ENCODE measurements at places on chromosomes 16 and 17.

- no peak for DNase-seq
Observed at GRCh38 chr17:76635039-76635438, 8.5 kb downstream of the ST6GALNAC1 start.

GRCh38 chr17:7136266-7136877 is 21.8 kb upstream of the ASGR2 start:
- peak; percentile 68 for DNase-seq

DNA sequence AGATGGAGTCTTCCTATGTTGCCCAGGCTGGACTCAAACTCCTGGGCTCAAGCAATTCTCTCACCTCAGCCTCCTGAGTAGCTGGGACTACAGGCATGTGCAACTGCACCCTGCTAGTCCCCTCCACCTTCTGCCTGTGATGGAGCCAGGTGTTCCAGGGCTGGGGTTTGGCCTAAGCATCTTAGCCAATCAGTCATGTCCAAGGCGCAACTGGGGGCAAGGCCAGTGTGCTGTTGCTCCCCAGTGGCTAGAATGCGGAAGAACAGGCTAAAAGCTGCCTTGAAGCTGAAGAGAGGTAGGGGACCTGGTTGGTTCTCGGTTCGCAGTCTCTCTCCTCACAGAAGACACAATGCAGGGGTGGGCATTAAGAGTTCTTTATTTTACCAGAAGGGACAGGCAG is 18.6 kb downstream of the FLOT2 start:
- DNase-seq = no peak

DNA sequence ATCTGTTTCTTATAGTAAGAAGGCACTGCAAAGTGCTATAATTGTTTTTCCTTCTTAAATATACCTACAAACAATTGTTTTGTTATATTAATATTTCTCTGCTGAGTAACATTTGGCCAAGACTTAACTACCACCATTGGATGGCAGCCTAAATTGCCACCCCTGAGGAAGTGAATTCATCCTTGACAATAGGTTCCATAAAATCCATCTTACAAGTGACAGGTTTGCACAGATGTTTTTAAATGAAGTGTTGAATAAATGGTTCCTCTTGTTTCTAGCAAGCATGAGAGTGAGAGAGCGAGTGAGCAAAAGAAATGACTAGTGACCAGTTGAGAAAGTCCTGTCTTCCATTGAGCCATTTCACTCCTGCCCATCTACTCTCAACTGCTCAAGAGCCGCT is 8.3 kb upstream of the MPHOSPH6 start:
- no peak for DNase-seq

- DNase-seq = no peak
Observed at GRCh38 chr17:19248151-19248927, 11.2 kb downstream of the EPN2 start.

- peak; percentile 44 for DNase-seq
Observed at GRCh38 chr16:11743308-11744074, 834 bp upstream of the TXNDC11 start.

DNA sequence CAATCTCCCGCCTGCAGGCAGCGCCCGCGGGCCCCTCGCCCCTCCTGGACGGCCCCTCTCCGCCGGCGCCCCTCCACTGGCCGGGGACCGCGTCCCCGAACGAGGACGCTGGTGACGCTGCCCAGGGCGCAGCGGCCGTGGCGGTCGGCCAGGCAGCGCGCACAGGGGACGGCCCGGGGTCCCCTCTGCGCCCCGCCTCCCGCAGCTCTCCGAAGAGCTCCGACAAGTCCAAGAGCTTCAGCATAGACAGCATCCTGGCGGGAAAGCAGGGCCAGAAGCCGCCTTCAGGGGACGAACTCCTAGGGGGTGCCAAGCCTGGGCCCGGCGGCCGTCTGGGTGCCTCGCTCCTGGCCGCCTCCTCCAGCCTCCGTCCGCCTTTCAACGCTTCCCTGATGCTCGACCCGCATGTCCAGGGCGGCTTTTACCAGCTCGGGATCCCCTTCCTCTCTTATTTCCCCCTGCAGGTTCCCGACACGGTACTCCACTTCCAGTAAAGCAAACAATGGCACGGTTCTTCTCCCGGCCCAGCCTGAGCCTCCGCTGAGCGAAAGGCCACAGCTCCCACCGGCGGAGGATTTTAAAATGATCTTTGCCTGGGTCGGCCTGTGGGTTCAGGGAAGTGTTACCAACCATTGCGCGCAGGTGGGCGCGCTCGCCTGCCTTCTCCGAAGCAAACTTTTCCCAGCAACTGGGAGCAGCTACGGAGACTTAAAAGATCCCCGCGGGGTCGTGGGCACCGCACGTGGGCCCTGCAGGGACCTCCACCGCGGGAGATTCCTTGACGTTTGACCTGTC is 1.1 kb downstream of the FOXL1 start:
- DNase-seq = no peak

GRCh38 chr16:46895399-46896313 is 11.5 kb downstream of the GPT2 start:
- no peak for DNase-seq

GRCh38 chr16:49699841-49700175 is 156.1 kb downstream of the ZNF423 start:
- DNase-seq = no peak

GRCh38 chr17:27153005-27153404 is 140.9 kb upstream of the WSB1 start:
- no peak for DNase-seq

DNA sequence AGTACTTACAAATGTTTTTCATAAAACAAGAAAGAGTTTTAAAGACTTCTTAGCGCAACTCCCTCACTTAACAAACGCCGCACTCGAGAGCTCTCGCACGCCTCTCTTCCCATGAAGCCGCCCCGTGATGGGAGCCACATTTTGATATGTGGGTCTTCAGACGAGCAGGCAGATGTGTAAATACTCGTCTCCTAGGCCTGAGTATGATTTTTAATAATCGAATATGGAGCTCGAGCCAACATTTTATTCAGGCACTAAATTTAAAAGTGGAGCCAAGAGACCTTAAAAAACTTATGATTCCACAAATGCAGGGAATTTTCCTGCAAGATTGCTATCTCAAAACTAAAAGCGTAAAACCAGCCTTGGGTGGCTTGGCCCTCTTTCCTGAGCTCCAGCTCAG is 55.4 kb downstream of the IRX6 start:
- DNase-seq = no peak

DNA sequence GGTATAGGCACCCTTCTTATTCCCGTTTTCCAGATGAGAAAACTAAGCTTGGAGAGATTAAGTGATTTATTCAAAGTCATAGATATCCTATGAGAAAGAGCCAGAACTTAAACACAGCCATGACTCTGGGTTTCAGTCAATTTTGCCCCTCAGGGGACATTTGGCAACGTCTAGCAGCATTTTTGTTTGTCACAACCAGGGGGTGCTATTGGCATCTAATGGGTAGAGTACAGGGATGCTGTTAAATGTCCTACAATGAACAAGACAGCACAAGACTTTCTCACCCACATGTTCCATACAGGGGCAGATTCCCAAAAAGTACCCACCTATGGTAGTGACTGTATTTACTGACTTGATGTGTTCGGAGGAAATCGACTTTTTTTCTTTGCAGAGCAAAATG is 4.8 kb upstream of the SHISA9 start:
- peak; percentile 40 for DNase-seq

DNA sequence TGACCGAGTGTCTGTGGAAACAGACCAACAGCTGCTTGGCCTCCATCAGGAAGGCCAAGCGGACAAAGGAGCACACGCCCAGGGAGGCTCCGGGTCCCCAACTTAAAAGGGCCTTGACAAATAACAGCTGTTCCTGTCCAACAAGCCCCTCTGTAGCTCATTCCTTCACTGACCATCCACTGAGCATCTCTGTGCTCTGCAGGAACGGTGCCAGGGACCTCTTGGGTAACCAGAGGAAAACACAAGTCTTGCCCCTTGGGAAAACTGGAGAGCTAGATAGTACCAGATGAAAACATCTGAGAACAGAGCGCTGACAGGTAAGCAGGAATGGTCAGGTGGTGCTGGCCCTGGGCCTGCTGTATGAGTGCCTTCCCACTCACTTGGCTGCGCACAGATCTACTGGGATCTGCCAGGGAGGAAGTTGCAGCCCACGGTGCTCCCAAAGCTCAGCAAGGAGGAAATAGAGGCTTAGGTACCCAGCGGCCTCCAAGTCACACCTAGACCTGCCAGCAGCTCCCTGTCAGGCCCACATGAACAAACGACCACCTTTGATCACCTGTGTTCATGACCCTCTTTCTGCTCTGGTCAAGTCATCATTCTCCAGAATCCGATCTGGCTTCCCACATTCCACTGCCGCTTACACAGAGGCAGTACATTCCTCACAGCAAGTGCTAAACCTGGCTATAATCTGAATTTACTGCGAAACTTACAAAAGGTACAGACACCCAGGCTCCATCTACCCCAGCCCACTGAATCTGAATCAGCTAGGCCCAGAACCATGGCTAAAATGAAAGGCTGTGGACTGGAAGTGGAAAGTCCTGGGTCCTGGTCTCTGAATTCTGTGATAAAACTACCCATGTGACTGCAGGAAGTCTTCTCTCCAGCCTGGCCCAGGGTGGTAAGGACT is 12.5 kb downstream of the DCAKD start:
- DNase-seq = no peak

- no peak for DNase-seq
Observed at GRCh38 chr17:57899822-57900221, 50.0 kb upstream of the MRPS23 start.

DNA sequence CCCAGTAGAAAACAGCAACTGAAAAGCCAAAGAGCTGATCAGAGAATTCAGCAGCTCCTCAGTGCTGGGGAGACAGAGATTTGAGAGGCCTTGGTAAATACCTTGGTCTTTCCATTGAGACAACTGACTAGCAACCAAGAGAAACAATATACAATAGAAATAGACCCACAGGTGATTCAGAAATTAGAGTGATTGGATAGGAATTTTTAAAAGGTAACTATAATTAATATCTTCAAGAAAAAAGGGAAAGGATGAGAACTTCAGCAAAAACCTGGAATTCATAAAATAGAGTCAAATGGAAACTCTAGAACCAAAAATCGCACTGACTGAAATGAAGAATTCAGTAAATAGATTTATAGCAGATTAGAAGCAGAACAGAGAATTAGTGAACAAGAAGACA is 32.5 kb upstream of the ITGAX start:
- no peak for DNase-seq

DNA sequence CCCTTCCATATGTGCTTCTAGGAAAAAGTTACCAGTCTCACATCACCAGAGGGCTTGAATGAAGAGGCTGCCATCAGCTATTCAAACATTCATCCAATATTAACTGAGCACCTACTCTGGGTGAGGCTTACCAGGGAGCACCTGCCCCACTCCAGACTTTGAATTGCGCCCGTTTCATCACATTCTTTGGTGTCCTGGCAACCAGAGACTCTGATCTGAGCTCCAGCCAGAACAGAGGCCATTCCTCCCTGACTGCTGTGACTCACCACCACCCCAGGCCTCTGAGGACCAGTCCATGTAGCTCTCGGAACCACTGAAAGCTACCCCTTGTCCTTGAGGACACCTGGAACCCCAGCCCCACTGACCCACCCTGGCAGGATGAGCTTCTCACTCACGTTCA is at the start of gene C16orf96:
C16orf96 (plus strand) TSS at position 229 of the 400 bp plus-strand sequence; CDS start at position 379, 150 bp downstream.
- DNase-seq = no peak

GRCh38 chr17:37485938-37486570 is 3.6 kb upstream of the DUSP14 start:
- DNase-seq = no peak

- no peak for DNase-seq
Observed at GRCh38 chr16:89709716-89710432, 8.4 kb upstream of the SPATA2L start.

- no peak for DNase-seq
Observed at GRCh38 chr16:64412578-64413280, 709.1 kb downstream of the CDH11 start.

DNA sequence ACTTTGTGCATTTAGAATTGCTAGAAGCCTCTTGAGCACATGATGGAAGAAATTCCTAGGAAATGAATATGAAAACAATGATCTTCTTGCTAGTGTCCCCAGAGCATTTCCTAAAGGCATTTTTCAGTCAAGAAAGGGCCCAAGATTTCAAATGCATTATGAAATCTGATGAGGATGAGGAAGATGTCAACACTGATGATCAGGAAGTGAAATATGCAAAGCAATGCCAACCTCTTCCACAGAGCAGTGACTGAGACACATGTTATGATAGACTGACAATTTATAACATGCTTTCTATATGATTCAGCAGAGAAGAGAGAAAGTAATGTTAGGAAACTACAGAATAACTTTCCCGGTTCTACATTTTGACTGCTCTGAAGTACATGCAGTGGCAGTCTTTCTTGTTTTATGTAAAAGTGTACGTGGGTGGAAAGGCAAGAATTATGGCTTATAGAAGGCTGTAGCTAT is 859.1 kb upstream of the GOT2 start:
- no peak for DNase-seq

DNA sequence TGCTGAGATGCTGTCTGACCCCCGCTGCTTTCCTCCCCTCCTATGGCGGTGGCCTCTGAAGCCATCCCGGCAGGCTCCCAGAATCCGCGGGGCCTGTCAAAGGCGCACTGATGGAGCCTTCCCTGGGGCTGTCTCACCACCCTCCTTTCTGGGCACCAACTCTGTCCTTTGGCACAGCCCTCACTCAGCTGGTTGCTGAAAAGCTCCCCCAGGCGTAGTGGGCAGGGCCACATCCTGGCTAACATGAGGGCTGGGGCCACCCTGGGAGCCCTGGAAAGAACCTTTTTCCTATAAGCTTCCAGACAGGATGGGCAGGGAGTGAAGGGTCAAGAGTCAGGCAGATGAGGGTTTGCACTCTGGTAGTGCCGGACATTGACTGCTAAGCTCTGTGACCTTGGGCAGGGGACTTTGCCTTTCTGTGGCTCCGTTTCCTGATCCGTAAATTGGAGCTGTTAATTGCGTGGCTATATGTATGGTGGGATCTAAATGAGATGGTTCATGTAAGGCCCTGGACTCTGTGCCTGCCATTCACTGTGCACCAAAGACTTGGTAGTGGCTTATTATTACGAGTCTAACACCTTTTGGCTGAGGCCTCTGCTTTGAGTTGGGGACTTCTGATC is 27.6 kb upstream of the LASP1NB start:
- DNase-seq = no peak

DNA sequence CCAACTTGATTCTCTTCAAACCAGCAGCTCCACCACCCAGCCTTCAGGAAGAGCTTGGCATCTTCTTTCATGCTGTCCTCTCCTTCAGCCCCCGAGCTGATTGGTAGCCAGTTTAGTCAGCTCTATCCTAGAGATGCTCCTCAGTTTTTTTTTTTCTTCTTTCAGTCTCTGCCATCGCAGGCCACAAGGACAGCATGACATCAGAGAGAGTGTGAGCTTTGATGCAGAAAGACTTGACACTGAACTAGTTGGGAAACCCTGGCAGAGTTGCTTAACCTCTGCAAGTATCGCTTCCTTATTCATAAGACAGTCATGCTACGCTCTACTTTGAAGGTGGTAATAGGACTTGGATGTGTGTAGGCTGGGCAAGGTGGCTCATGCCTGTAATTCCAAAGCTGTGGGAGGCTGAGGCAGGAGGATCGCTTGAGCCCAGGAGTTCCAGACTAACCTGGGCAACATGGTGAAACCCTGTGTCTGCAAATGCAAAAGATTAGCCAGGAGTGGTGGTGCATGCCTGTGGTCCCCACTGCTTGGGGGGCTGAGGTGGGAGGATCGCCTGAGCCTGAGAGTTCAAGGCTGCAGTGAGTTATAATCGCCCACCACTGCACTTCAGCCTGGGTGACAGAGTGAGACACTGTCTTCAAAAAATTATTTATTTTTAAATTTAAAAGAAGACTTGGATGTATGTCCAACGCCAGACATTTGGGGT is 2.6 kb downstream of the CD300LB start:
- DNase-seq = no peak

GRCh38 chr16:79360267-79360666 is 240.3 kb downstream of the MAF start:
- no peak for DNase-seq
